ENCODE measurements at places on chromosomes 5 and 9. TPM values are rescaled to one million over a fixed set of nuclear protein-coding genes. Genes with fewer than 3 reads are reported as not detected.

DNA sequence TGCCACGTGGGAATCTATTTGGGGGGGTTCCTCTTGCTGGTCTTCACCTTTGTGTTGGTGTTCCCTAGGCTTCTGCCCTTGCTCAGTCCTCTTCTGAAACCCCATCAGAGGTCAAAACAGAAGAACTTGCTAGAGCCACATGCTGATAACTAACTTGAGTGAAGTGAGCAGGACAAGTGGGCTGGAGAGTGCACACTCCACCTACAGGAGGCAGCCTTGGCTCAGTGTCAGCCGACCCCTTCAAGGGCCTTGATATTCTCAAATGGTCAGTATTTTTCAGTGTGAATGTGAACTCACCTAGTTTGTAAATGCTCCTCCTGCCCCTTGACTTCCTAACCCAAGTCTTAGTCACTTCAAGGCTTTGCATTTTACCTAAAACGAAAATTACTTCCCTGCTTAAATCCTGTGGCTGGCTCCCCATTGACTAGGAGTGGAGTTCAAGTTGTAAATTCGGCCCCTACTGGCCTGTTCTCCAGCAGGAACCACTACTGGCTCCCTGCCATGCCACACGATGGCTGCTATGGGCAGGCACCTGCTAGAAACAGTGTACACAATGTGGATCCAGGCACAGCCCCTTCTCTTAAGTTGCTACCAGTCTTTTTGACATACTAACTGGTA is 3.6 kb upstream of the SLC1A3 start:
- no peak for DNase-seq

Gene SHOC1
- total RNA-seq, result not detected

DNA sequence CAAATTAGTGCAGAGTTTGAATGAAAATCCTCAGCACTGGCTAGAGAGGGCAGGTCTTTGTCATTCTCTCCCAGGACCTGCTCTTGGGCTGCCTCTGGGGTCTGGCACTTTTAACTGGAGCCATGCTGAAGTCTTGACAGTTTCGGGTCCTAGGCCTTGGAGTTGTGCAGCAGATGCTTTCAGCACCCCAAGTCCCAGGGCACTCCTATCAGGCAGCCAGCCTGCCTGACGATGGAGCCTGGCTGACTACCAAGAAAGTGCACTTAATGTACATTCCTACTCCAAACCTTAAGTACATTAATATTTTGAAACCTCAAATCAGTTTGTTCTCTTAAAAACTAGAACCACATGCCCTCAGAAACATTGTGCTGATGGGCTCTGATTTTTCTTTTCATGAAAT is 69.3 kb upstream of the CXCL14 start:
- DNase-seq, result no peak

Gene UGT3A1
- 3.5 TPM for total RNA-seq

Gene PCDHGB7
- 5.7 TPM for total RNA-seq

Measured in gastrocnemius medialis (tissue), 4 donors.